ENCODE measurements at places on chromosomes 3 and 15.

DNA sequence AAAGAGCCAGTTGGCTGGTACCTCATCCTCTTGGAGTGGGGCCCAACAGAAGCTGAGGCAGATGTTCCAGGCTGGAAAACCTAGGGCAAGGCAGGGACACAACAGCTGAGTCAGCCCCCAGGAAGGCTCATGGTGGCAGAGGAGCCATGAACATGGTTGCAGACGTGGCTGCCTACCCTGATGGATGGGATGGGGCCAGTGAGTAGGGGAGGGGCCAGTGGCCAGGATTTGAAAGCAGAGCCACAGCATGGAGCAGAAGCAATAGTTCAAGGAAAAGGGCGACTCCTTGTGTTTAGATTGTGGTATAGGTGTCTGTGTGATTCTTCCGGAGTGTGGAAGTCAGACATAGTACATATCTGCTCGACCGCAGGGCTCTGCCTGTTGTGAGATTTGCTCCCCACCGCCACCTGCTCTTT, 24.2 kb downstream of the PXYLP1 start:
- DNase-seq, result peak; percentile 72

- DNase-seq, result no peak
These were observed 133.9 kb downstream of the CCNL1 start for GRCh38 chr3:157026091-157026490.

DNA sequence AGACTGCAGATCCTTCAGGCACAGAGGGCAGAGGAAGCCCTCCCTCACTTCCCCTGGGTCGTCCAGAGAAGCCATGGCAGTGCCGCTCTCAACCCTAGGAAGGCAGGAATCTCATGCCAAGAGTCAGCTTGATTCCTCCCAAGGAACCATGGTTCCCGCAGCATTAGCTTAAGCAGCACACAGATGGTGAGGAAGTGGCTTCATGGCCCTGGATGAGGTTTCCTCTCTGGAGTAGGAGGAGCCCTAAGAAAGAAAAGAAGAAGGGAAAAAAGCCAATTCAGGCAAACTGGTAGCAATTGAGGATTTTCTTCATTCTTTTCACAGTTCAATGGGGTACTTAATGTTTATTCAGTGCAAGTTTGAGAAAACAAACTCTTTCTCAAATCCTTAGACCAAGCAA, 2.9 kb downstream of the RBSN start:
- DNase-seq, result no peak

- no peak for DNase-seq
These were observed 4.7 kb upstream of the CEMIP start for GRCh38 chr15:80774486-80774885.

DNA sequence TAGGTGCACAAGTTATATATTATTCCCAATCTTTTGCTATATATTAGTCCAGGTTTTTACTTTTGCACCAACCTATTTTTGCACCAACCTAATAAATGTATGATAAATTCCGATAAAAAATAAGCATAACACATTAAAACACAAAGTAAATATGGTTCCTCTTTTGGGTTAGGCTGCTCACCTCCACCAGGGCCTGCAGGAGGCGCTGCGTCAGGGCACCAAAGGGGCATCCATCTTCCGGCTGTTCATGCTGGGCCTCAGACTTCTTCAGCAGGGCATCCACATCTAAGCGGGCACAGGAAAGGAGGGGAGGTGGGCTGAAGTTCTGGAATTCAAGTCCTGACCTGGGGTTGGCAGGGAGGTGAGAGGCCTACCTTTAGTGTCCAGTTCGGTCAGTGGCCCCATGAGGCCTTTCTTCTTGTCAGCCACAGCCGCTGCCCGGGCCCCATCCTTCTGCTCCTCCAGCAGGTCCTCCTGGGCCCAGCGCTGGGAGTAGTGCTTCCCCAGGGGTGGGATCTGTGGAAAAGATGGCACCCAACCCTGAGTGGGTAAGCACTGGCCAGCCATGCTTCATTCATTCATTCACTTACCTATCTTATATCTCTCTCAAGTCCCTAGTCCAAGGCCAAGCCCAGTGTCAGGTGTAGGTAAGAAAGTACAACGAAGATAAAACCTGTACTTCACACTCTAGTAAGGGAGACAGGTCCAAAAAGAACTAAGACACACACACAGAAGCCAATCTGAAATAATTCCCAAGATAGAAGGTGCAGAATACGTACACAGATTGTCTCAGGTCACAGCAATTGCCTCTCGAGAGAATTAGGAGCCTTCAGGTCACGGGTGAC, 5.2 kb downstream of the TADA3 start:
- no peak for DNase-seq

GRCh38 chr3:37135561-37135960, 38.8 kb downstream of the LRRFIP2 start:
- no peak for DNase-seq

- DNase-seq, result no peak
These were observed 166.7 kb downstream of the SQOR start for GRCh38 chr15:45801543-45801942.

Data from CD4-positive, alpha-beta T cell treated with Interleukin-17A for 1 hour (primary cell).